ENCODE measurements at places on chromosomes 12 and 14. TPM values are rescaled to one million over a fixed set of nuclear protein-coding genes. Genes with fewer than 3 reads are reported as not detected.

GRCh38 chr12:109492371-109492770 lies 14.9 kb downstream of the UBE3B start:
- DNase-seq: no peak

- DNase-seq: no peak
Measured at GRCh38 chr14:35234012-35234805, 58.0 kb upstream of the PSMA6 start.

DNA sequence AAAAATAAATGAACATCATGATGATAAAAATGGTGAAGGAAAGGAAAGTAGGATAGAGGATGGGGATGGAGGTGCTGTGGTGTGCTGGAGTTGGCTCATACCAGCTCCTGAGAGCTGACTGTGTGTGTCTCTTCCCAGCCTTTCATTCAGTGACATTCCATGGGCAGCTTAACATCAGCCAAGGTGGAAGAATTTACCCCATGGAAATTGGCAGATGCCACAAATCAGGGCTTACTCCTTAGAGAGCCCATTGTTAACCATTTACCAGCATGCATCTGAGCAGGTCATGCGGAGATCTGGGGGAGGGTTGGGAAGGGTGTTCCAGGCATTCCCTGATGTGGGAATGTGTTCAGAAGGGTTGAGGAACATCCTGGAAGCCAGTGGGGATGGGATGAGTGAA lies 164.7 kb upstream of the MYL2 start:
- DNase-seq: no peak

DNA sequence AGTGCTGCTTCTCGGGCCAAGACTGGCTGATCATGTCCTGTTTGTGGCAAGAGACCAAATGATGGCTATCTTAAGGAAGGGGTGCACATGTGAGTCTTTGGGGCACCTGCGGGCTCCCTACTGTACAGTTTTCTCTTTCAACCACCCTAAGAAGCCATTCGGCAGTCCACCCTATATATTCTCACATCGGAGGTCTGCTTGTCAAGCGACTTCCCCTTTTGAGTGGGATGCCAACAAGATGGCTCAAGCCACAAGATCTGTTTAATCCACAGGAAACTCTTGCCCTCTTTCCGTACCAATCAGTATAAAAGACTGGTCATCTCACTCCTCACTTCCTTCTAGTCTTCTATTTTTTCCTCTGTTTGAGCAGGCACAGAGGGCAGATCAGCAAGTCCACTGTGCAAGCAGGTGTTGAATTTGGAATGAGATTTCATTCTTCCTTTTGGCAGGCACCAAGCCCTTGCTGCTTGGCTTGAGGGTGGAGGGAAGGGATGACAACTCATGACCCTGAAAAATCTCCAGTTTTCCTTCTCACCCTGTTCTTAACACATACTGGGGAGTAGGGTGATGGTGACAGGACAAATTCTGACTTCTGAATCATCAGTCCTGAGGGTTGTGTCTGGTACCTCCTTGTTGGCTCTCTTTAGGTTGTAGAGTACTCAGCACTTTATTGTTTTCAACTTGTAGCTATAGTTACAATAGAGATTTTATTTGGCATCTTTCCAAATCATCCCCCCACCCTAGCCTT lies 17.6 kb downstream of the LACRT start:
- no peak for DNase-seq

- no peak for DNase-seq
Measured at GRCh38 chr12:69908203-69908602, 83.2 kb downstream of the MYRFL start.

- DNase-seq: no peak
Measured at GRCh38 chr14:52003324-52003723, 14.0 kb downstream of the RTRAF start.

GRCh38 chr14:79044894-79045624 lies 874.9 kb downstream of the NRXN3 start:
- DNase-seq: peak; percentile 12

TIGAR gene
- total RNA-seq: 6.3 TPM

All from umbilical cord (tissue), 2 donors.